ENCODE measurements at places on chromosomes 11 and 22. TPM values are rescaled to one million over a fixed set of nuclear protein-coding genes. Genes with fewer than 3 reads are reported as not detected.

GRCh38 chr11:48019217-48019584, 38.8 kb downstream of the PTPRJ start:
- peak; percentile 31 for DNase-seq

GRCh38 chr11:57476047-57476756, 15.9 kb downstream of the RTN4RL2 start:
- peak; percentile 49 for DNase-seq

GRCh38 chr22:48267681-48268080, 1505.2 kb downstream of the TBC1D22A start:
- DNase-seq: no peak

DNA sequence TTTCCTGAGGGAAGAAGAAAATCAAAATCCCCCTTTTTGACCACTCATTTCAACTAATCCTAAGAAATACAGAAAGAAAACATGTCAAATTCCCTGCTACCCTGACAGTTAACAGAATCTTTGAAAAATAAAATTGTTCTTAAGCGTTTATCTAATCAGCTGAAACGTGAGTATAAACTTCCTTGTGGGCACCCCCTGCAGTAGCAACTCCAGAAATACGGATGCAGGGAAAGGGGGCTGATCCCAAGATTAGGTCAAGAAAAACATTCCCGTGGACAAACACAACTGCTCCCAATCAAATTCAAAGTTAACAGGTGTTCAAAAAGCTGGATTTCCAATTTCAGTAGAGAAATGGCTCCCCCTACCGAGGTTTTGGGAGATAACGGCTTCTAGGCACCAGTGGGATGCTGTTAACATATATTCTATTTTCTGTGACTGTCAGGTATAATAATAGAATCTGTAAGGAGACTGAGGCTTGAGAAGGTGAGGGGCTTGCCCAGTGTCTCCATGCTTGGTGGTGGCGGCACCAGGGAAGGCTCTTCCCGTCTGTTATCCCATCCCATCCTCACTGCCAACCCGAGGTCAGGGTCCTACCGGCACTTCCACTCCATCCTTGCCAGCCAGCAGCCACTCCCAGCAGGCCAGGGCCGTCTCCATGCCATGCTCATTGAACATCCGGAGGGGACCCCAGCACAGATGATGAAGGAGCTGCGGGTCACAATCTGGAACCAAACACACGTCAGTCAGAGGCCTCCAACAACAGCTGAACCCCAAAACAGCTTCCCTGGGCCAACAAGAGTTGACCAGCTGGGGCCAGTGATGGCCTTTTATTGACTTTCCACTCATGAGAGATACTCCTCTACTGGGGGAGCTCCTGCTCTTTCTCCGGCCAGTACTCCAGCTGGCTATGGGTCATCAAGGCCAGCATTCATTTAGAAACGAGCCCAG, 32.0 kb upstream of the SERPIND1 start:
- peak; percentile 26 for DNase-seq

GRCh38 chr11:46315783-46316563, 31.3 kb upstream of the DGKZ start:
- DNase-seq: peak; percentile 32

- DNase-seq: no peak
These were observed 24.0 kb downstream of the RAB30 start for GRCh38 chr11:83047515-83048225.

DNA sequence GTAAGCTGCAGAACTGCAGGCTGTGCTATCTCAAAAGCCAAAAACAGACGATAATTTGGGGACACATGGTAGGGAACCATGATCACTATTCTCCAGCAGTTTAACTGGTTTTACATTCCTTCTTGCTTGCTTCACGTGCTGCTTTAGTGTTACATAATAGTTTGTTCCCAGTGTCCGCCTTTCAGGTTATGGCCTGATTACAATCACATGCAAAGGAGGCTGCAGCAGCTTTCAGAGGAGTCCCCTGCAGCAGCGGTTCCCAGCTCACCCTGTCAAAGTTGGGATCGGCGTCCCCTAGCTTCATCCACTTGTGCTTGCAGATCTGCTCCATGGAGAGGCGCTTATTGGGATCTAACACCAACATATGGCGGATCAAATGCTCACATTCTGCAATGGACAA, 39.2 kb upstream of the APOA1 start:
- no peak for DNase-seq

DNA sequence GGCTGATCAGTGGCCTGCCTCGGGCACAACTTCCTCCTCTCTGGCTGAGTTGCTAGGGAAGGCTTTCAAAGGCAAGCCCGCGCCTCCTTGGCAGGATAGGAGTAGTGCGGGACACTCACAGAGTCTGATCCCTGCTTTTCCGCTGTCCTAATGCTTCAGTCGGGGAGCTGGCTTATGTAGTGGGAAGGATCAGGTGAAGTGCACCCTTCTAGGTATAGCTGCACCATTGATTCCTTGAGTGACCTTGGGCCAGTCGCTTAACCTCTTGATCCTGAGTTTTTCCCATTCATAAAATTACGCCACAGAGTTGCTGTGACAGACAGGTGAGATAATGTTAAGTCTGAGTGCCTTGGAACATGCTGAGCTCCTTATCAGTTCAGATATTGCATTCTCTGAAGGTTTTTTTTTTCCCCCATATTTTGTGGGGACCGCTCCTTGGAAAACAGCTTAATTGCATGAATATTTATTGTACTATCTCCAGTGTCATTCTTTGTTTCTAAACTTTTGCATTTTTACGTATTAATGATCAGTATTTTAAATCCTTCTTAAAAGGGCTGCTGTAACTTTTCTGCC, 961 bp downstream of the IPO7 start:
- no peak for DNase-seq

DNA sequence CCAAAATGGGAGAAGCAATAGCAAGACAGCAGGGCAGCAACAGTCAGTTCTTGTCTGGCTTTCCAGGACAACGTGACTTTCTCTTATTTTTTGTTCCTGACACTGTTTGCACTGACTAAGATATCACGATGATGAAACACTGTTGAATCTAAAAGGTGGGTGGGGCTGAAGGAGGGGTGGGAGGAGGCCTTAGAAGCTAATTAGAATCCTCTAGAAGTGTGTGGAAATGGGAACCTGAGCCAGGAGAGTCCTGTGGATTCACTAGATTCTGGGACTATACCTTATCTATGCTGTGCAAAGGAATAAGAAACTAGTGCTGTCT, 300.3 kb downstream of the ST3GAL4 start:
- no peak for DNase-seq

DNA sequence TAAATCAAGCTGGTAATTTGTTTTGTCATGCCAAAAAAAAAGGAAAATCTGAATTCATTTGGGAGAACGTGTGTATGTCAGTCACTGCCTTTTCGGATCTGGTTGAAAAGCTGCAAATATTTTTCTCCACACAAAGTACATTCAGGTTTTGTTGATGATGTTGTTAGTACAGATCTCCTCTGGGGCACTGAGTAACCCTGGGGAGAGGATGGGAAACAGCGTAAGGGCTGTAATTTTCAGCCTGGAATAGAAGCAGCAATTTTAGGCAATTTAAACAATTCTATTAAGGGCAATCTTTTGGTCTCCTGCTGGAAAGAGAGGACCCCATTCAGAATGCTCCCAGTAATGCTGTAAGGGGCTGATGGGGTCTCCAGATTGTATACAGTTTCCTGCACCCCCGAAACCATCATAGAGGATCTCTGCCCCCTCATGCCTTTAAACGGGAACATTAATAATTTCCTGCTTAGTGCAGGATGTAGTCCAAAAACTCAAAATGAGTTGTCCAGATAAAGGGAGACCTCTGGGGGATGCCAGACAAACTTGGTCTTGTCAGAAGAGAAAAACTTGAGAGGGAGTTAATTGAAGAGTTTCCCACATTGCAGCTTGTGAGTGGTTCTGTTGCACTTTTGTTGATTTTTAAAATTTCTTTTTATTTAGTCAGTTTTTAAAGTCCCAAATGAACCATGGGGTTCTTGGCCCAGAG, 132.3 kb downstream of the COMMD9 start:
- DNase-seq: no peak

GRCh38 chr11:120259988-120260565, 20.1 kb downstream of the POU2F3 start:
- DNase-seq: no peak

DNA sequence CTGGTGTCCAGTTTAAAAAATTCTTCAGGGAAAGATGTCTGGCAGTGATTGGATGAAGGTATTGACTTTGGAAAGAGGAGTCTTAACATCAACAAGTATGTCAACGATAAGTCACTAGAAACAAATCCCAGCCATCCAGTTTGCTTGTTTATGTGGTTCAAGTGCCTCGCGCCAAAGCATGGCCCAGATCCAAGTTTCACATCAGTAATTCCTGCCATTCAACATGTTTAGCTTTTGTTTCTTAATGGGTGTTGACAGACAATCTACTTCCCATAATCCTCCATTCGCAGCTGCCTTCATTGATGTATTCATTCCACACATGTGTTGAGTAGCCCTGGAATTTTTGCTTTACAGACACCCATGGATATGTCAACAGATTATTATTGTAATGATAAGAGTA, 77.8 kb downstream of the UBASH3B start:
- peak; percentile 80 for DNase-seq

DNA sequence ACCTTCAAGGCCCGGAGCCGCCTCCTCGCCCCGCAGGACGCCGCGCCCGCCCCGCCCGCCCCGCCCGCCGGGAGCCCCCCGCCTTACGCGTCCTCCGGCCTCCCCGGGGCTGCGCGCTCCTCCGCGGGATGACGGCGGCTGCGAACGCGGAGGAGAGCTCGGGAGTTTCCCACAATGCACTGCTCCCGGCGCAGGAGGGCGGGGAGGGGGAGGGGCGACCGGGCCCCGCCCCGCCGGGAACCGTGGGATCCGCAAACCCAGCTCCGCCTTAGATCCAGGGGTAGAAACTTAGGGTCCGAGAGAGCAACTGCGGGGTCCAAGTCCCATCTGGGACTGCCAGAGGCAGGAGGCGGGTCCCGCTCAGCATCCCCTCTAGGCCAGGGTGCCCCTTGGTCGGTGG, at the start of gene CEND1:
Gene CEND1 (minus strand): TSS at position 148 of the 400 bp plus-strand sequence. CDS start 1,514 bp downstream, outside the sequence.
- no peak for DNase-seq

- no peak for DNase-seq
These were observed 115.9 kb upstream of the CCDC179 start for GRCh38 chr11:22976146-22976545.

DNA sequence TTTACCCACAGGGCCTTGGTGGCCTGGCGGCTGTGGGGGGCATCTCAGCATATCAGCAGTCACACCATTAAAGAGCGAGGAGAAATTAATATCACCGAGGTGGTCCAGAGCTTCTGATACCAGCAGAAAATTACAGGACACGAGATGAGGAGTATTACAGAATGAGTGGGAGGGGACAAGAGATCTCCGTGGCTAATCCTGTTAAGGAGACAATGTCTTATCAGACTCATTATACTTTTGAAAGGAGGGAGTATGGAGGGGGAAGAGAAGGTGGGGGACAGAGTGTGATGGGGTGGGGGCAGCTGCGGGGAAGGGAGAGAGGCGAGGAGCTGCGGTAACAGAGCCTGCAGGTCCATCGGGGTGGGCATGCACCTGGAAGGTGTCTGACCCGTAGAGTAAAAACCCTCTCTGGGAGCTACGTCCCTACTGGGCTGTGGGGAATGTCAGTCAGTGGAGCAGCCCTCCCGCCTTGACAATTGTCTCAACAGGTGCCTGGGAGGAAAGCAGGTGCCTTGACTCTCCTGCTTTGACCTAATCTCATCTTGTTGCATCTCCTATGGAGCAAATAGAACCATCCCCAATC, 224.2 kb downstream of the CEP164 start:
- no peak for DNase-seq

- DNase-seq: no peak
These were observed 31.6 kb downstream of the OSBPL5 start for GRCh38 chr11:3133261-3134217.

DNA sequence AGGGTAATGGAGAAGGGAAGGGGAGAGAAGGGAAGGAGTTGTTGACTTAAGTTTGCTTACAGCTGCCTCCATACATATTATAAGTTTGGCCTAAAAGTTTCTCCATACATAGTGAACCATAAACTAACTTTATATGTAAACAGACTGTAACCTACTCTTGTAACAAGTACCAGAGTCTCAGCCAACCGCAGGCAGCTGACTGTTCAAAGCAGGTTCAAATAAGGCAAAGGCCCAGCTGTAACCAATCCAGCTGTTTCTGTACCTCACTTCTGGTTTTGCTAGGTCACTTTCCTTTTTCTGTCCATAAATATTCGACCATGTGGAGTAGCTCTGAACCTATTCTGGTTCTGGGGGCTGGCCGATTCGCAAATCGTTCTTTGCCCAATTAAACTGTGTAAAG, 591.2 kb downstream of the INSC start:
- DNase-seq: no peak

DNA sequence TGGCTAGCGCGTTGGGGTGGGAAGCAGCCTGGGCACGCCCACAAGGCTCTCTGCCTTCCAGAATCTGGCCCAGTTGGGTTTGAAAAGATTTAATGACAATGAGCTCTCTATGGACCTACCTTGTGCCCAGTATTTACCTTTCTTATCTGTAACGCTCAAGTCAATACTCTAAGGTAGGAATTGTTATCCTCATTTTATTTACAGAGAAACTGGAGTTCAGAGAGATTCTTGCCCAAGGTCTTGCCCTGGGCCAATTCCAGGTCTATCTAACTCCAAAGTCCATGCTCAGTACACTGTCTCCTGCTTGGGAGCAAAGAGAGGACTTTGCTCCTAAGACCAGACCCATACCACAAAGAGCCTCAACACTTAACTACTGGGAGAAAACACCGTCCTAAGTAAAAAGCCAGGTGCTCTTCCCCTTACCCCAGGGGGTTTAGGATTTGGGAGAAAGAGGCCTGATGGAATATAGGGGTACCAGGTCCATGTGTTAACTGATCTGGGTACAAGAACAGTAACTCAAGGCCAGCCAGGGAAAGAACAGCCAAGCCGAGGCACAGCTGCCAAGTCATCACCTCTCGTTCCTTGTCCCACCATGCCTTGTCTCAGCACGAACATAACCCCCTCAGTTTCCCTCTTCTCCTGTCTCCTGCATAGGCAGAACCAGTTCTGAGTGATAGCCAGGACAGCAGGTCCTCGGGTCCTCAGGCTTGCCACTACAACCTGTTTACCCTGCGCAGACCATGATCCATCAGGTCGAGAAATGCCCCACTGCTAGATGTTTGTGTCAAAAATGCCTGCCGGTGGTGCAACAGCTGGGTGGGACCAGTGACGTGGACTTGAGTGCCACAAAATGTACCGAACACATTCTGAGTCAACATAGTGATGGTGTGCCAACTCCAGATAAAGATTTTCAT, 14.6 kb downstream of the APOA4 start:
- DNase-seq: no peak

The CADM1 gene
- total RNA-seq: 193 TPM

The KCTD14 gene
- 13.2 TPM for total RNA-seq

Data from thyroid gland (tissue), 4 donors.